Endodermal cell (in vitro differentiated cells): ENCODE measurements at places on chromosomes 2 and 18.

DNA sequence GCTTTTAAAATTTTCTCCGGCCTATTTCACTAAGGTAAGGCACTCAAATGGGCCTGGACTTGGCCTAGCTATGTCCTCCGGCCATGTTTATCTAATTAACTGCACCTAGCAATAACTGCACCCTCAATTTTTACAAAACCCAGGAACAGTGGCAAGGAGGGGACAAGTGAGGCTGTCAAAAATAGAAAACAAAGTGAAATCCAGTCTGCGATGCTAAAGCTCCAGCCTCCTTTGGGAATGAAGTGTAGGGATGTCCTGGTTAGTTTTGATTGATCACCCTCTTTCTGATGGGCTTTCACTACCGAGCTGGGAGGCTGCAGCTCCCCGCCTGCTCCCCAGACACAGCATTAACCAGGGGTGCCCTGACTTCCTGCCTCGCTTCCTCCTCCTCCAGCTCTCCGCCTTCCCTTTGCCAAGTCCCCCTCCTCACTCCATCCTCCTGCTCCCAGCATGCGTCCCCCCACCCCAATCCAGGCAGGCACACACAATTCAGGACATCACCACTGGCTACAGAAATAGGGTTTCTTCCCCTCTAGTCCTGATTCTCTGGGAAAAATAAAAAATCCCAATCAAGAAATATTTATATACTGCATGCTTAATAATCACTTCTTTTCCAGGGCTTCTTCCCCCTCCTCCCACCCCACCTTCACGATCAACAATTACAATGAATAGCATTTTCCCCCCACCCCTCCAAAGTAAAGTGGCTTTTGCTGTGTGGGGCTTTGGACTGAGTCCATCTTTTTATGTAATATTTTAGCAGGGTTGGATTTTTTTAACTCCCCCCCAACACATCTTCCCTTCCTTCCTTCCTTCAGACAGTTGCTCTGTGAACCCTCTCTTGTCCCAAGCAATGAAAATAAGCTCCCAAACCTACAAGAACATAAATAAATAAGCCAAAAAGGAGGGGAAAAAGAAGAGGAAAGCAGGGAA lies 3.3 kb upstream of the POU3F3 start:
- peak; percentile 69 for DNase-seq

GRCh38 chr2:28445448-28446258 lies 50.2 kb upstream of the PLB1 start:
- no peak for DNase-seq

DNA sequence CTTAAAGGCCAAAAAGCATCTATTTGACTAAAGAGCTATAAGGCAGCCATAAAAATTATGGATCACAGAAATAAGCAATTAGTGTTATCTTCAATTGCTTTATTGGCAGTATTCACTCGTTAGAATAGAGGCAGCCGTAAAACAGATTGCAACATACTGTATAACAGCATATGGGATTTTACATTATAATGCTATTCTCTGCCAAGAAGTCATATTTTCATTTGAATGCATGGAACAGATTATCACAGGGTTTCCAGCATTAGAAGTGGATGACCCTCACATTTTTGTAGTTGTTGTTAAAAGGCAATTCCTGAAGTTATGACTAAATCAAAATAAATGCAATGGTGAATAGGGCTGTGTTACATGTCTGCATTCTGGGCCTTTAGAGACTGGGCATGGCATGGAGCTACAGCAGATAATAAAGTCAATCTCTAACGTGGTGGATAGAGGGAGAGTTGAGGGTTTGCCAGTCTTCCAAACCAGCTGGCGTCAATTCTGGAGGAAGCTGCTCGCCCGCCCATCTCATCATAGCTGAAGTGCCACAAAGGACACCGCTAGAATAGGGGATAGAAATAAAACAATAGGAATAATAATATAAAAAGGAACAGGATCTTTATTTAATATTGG lies 155.4 kb upstream of the VRK2 start:
- no peak for DNase-seq

DNA sequence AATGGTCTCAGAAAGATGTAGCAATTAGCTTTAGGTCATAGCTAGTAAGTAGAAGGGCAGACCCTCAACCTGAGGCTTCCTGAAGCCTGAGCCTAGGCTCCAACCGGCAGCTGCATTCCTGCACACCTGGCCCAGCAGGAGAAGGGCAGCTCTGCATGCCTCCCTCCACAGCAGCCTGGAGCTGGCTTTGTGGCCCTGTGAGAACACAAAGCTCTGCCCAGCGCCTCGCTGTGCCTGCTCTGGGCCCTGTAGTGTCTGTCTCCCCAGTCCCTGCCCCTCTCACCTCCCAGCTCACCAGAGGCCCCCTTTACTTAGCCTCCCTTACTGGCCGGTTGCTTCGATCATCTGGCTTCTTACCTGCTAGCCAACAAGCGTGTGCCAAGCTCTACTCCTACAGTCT lies 6.7 kb downstream of the TMEM214 start:
- no peak for DNase-seq

- no peak for DNase-seq
Measured at GRCh38 chr2:80364524-80365212, 60.1 kb upstream of the LRRTM1 start.

- no peak for DNase-seq
Measured at GRCh38 chr2:18176679-18177215, 298.3 kb downstream of the KCNS3 start.

DNA sequence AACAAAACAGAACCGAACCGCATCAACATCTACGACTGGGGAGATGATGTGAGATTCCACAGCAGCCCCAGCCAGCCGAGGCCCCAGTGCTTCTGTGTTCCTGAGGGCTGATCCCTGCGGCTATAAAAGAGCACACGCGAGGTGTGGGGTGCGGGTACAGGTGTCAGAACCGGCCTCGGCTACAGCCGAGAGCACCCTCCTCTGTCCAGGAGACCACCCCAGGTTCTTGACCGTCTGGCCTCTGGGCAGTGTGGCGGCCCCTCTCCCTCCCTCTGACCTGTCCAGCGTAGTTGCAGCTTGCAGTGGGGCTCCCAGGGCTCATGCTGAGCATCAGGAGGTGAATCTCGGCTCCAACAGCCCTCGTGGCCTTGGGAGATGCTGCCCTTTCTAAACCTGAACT lies 23.7 kb downstream of the RTP5 start:
- peak; percentile 38 for DNase-seq

GRCh38 chr2:23420091-23420839 lies 35.3 kb downstream of the KLHL29 start:
- no peak for DNase-seq

GRCh38 chr2:228658998-228659397 lies 477.5 kb upstream of the SPHKAP start:
- DNase-seq: no peak

- DNase-seq: peak; percentile 55
Measured at GRCh38 chr2:20565623-20566236, 85.2 kb downstream of the HS1BP3 start.

- no peak for DNase-seq
Measured at GRCh38 chr2:42495234-42495581, 1.4 kb upstream of the KCNG3 start.

- no peak for DNase-seq
Measured at GRCh38 chr2:136361521-136361920, 243.6 kb upstream of the CXCR4 start.

DNA sequence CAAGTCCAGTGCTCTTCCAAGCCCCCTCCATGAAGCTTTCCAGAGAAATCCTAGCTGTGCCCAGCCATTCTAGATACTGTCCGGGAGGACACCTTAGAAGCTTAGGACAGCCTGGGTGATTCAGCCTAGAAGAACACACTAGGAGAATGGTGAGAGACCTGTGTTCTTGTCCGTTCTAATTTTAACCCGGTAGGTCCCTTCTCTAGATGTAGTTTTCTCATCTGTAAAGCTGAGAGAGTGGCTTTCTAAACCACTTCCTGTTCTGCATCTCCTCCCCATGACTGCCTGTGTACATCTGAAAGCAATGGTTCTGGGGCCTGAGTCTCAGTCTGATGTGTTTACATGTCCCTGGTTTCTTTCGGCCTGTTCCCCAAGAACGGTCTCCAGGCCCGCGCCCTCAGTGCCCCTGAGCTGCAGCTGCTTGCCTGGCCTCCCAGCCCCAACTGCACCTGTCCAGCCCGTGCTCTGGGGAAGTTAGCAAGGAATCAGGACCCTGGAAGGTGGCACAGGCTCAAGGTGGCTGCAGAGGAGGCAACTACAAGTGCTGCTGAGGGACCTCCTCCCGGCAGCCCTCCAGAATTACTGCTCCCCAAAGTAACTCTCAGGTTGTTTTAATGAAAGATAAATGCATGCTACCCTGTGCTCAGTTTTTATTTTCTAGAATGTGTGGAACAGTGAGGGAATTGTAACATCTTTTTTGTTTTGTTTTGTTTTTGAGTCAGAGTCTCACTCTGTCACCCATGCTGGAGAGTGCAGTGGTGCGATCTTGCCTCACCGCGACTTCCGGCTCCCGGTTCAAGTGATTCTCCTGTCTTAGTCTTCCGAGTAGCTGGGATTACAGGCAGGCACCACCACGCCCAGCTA lies 105.9 kb downstream of the LBH start:
- DNase-seq: no peak

GRCh38 chr2:47655563-47655880 lies 127.4 kb upstream of the MSH6 start:
- DNase-seq: peak; percentile 53

GRCh38 chr2:136651456-136652010 lies 113.8 kb upstream of the THSD7B start:
- no peak for DNase-seq

DNA sequence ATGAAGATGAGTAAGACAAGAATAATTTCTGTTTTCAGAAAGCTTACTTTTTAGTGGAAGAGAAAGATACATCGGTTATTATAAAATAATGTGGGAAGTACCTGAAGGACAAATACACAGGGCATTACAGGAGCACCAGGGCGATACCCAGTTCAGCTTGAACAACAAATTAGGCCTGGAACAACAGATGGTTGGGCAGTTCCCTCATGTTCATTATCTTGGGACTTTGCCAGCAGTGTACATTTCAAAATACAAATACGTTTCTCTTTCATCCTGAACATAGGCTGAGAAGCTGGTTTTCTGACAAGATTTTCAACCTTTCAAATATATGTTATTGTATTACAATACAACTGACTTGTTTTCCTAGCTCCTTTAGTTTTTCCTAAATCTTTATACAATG lies 79.6 kb downstream of the TGIF1 start:
- DNase-seq: no peak

DNA sequence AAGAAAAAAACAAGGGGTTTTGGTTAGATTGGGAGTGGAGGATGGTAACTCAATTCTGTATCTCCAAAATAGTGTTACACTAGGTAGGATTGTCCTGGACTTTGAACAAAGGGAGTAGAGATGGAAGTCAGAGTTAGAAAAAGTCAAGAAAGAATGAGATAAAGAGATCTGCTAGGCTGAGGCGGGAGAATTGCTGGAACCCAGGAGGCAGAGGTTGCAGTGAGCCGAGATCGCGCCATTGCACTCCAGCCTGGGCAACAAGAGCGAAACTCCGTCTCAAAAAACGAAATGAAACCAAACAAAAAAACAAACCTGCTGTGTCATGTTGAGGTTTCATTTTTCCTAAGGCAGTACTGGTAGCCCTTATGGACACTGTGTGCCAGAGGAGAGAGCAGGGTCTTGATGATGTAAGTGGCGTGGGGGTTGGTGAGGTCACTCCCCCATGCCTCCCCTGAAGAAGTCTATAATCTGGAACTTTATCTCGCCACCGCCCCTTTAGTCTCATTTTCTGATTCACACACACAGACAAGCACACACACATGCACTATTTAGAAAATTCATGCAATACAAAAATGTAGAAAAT lies 10.5 kb downstream of the DRC1 start:
- no peak for DNase-seq

- DNase-seq: peak; percentile 77
Measured at GRCh38 chr2:17579605-17580318, 39.3 kb downstream of the VSNL1 start.

DNA sequence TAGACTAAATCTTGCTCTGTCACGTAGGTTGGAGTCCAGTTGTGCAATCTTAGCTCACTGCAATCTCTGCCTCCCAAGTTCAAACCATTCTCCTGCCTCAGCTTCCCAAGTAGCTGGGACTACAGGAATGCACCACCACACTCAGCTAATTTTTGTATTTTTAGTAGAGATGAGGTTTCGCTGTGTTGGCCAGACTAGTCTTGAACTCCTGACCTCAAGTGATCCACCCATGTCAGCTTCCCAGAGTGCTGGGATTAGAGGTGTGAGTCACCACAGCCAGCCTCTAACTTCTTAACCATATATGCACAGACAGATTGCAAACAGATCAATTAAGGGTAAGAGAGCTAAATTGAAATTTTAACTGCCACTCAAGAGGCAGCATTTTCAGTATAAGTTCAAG lies 22.1 kb upstream of the CNGA3 start:
- no peak for DNase-seq

DNA sequence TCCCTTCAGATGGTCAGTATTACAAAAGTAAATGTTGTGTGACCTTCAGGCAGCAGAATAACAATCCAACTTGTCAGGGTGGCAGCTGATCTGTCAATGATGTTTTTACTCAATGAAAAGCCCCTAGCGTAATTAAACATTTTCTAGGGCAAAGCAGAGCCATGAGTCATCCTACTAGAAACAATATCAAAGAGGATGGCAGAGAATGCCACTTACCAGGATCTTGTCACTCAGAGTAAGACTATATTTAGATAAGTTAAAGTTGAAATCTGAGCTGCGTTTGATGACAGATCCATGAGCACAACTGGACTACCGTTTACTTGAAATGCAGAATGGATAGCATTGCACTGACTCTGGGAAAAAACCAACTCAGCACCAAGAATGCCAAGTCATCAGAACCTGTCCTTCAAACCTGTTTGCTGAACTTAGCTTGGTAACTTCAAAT lies 612.6 kb upstream of the ACVR2A start:
- no peak for DNase-seq
